ENCODE measurements at places on chromosomes 2 and 18.
A peak's percentile ranks its signal among the peaks of the same experiment; 100 is the strongest.

GRCh38 chr2:229154381-229154780 lies 116.7 kb downstream of the PID1 start:
- no peak for DNase-seq

DNA sequence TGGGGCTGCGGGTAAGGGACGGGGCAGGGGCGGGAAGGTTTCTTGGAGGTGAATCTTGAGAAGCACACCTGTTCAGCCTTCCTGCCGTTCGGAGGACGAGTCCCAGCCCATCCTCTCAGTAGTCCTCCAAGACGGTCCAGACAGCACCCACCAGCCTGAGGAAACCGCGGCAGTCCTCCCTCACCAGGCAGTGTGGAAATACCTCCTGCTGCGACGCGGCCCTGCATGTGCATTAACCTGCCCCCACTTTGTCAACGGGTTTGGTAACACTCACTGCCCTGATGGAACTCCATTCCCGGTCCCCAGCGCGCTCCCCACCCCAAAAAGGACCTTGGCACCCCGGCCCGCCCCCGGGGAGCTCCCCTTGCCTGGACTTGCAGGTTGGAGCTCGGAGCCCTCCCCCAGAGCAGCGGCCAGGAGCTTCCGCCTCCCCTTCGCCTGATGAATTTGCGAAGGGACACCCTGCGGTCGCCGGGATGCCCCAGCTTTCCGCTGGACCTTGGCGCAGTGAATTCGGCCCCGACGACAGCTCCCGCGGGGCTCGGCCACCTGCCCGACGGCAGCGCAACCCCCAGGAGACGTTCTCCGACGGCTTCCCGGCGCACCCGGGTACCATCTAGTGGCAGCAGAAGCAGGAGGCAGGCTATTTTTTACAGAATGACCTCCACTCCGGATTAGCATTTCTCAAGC lies 31.5 kb downstream of the ACVR1C start:
- no peak for DNase-seq

DNA sequence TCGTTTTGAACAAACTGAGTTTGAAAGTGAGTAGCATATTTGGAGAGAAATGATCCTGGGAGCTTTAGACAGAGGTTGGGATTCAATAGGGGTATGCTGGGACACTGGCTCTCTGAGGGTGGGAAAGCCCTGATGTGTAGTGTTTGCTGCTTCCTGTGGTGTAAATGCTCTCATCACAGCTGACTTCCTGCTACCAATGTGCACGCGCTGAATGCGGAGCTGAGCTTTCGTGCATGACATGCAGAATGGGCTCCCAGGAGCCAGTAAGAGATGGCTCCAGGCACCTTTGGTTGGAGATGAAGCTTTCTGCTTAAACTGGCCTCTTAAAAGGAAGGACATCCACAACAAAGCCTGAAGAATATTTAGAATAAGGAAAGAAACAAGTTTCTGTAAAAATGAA lies 224.1 kb upstream of the CCDC150 start:
- DNase-seq: no peak

- no peak for DNase-seq
Observed at GRCh38 chr18:20971886-20972267, 139.7 kb downstream of the ROCK1 start.

DNA sequence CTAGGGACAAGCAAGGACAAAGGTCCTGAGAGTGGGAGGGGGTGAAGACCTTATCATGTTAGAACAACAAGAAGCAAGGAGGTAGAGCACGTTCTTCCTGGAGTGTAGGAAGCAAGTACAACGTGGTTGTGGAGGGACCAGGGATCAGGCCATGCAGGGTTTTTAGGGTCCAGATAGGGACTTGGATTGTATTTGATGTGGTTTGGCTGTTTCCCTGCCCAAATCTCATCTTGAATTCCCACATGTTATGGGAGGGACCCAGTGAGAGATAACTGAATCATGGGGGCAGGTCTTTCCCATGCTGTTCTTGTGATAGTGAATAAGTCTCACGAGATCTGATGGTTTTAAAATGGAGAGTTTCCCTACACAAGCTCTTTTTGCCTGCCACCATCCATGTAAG lies 53.2 kb downstream of the ICA1L start:
- DNase-seq: no peak

- no peak for DNase-seq
Observed at GRCh38 chr2:25035537-25036220, 6.2 kb upstream of the EFR3B start.

DNA sequence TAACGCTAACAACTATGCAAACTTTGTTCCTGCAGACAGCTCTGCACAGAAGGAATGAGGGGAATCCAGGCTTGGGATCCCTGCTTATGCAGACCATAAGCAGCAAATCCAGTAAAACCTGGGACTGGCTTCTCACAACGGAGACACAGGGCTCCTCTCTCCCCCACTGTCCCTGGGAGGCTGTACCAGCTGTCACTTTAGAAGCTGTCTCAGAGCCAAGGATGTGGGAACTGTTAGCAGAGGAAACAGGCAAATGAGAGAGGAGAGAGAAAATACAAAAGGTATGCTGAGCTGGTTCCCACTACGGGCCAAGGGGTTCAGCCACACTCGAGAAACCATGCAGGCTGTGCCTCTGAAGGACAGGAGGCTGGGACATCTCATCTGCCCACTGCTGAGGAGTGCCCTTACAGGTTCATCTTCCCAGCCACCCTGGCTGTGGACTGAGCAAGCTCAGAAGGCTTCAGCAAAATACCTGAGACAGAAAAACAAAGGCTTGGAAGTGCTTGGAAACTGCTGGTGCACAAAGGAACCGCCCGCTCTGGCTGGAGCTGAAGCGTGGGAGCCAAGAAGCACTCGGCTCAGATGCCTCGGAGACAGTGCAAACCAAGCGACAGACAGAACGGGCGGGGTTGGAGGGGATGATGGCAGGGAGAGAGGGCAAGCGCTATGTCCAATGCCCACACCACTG lies 72.5 kb downstream of the FAM210A start:
- DNase-seq: peak; percentile 59

DNA sequence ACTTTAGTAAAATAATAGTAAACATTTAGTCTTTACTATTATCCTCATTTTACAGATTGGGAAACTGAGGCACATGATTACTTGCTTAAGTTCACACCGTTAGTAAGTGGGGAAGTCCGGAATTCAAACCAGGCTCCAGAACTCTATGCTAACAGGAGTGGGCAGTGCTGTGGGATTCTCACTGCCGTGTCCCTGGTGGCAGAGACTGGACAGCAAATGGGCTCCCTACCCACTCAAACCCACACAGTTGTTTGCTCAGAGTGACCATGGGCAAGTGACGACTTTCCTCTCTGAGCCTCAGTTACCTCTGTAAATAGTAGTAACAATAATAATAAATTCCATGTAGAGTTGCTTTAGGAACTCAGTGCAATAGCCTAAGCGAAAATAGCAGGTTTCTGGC lies 24.0 kb downstream of the MAIP1 start:
- no peak for DNase-seq

DNA sequence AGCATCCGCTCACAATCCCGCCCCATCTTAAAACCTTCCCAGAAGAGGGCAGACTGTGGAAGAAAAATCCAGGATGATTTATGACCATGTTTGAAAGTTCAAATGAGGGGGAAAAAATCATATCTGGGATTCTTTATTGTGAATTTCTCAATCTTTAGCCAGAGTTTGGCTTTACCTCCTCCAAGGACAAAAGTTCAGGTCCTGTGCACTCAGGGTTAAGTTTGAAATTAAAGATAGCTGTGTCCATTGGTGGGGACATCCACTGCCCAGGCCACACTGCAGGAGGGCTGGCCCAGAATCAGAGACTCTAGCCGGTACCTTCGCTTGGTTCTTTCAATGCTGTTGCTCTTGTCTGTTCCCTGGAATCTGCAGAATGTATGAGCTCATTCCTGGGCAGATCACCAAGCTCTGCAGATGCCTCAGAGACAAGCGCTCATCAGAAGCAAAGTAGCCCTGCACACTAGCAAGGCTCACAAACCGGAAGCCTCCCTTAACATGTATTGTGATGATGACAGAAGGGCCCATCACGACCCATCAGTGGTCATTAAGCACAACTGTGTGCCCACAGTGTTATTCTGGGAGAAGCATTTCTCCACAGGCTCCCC lies 375.3 kb upstream of the KLHL29 start:
- no peak for DNase-seq

DNA sequence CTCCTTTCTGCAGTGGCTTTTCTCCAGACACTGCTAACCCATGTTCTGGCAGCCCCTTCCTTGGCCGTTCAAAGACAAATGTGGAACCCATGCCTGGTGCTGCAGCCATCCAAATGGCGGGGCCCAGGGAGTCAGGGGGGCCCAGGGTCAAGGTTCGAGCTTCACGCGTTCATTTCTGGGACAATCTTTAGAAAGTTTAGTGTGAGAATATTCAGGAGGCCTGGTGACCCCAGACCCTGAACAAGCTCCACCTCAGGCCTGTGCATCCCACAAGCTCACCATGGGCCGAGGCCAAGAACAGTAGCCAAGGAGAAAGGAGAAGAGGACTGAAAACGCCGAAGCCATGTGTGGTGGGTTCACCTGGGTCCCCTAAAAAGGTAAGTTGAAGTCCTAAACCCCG lies 54.4 kb downstream of the ANKMY1 start:
- no peak for DNase-seq

GRCh38 chr2:168189835-168190569 lies 57.4 kb downstream of the STK39 start:
- no peak for DNase-seq

GRCh38 chr18:58532298-58532697 lies 96.6 kb downstream of the ALPK2 start:
- DNase-seq: no peak

- no peak for DNase-seq
Observed at GRCh38 chr18:2442726-2443275, 128.5 kb downstream of the METTL4 start.

DNA sequence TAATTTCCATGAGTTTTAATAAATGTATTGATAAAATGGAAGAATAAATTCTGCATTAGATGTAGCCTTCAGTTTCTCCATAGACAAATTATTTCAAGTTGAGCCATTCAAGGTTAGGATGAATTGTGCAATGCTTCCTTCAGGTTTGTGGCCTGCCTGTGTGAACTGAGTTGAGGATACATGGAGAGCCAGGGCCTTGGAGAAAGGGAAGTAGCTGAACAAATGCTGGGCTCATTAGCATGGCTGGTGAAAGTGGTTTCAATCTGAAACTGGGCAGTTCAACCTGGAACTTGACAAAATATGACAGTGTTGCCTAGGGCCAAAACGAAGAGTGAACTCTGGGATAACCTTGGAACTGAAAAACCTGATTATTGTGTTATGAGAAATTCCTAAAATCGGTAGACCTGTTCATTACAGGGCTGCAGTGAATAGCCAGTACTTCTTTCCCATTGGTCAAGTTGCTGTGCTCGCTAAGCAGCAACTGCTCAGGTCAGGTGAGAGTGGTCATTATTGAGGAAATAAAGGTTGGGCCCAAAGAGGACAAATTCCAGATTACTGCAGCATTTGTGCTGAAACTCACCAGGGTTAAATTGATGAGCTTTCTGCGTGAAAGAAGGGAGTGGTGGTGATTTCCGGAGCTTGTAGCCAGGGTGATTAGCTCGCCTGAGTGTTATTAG lies 12.7 kb downstream of the INPP1 start:
- DNase-seq: no peak

GRCh38 chr2:110883406-110883805 lies 151.0 kb downstream of the ACOXL start:
- DNase-seq: no peak

Measured in NCI-H2171 (cell line).